ENCODE measurements at places on chromosomes 4 and X.

- peak; percentile 25 for DNase-seq
Measured at GRCh38 chr4:157204634-157205244, 15.8 kb upstream of the GRIA2 start.

GRCh38 chr4:98664959-98665358 is 6.5 kb upstream of the TSPAN5 start:
- no peak for DNase-seq

DNA sequence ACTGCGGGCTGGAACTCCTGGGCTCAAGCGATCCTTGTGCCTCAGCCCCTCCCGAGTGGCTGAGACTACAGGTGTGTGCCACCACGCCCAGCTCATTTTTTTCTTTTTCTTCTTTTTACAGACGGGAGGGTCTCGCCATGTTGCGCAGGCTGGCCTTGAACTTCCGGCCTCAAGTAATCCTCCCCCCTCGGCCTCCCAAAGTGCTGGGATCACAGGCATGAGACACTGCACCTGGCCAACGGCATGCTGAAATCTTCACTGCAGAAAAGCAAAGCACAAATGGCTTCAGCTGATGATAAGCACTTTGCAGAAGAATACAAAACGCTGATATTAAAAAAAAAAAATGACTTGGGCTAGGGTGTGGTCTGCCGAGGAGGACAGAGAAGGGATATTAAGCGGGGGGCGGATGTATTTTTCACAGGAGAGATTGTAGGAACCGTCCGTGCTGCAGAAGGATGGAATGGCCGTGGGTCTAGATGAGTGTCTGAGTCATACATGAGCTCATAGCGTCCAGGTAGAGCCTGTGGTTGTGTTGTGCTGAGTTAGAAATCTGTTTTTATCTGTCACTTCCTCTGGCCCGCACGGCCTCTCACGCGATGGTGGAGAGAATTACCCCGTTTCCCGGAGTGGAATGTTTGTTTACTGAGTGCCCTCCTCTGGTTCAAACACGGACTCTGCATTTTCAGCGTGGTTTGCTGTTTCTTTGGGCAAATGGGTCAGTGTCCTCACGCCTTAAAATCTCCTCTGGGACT is 8.5 kb upstream of the AKAP17A start:
- DNase-seq = no peak

DNA sequence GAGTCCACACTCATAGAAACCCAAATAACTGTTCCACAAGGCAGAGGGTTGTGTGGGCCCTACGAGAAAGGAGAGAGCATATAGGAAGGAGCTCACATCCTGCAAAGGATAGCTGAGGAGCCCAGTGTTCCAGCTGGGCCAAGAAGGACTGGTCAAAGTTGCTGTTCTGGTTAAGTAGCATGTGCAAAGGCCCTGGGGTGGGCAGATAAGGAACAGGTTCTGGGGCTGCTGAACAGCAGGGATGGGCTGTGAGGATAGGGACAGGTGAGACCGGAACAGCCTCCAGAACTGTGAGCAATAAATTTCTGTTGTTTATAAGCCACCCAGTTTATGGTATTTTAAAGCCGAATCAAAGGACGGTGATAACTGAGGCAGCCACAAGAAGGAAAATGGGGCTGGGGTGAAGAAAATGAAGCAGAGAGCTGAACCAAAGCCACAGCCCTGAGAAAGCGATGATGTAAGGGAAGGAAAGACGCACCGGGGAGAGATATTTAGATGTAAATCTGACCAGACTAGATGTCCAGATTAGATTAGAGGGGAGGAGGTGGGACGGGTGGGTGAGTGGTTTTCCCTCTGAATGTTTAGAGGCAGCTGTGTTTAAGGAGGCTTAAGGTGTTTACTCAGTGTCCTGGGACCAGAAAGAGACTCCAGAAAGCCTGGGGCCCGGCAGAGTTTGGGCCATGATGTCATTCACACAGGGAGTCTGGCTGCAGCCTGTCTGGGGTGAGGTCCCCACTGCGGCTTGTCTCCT is 180.8 kb upstream of the BCOR start:
- DNase-seq = no peak

GRCh38 chrX:119004920-119005524 is 30.6 kb downstream of the LONRF3 start:
- peak; percentile 37 for DNase-seq

DNA sequence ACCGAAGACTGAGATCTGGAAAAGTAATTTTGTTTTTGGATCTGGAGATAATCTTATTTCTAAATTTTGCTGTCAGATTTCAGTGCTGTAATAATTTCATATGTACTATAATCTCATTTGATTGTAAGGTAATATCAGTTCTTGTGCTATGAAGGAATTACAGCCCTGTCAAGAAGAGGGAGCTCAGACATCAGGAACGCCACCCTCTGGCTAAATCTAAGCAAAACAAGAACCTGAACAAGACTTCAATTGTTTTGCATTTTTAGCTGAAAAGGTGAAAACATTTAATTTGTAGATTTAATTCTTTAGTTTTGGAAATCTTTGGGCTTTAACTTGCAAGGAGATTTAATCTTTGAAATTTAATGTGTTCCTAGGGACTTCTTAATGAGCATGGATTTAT is 525.4 kb upstream of the HS3ST1 start:
- DNase-seq = peak; percentile 38

- DNase-seq = no peak
Measured at GRCh38 chr4:185143601-185143969, 519 bp downstream of the SLC25A4 start.

GRCh38 chr4:145554691-145555090 is 64.5 kb upstream of the MMAA start:
- DNase-seq = no peak

DNA sequence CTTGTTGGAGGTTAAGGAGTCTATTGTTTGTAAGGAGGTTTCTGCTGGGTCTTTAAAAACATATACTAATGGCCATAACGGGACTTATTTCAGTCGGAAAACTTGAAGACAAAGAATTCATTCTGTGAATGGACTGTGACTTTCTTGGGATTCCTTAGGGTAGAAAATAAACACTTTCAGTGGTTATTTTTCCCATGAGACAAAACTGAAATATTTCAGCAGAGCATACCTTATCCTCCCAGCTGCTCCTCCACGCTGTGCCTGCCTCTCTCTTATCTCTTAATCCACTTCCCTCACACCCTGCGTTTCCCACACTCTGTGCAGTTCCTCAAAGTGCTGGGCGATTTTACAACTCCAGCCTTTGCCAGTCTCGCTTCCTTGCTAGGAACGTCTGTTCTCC is 47.1 kb upstream of the SORBS2 start:
- DNase-seq = no peak

DNA sequence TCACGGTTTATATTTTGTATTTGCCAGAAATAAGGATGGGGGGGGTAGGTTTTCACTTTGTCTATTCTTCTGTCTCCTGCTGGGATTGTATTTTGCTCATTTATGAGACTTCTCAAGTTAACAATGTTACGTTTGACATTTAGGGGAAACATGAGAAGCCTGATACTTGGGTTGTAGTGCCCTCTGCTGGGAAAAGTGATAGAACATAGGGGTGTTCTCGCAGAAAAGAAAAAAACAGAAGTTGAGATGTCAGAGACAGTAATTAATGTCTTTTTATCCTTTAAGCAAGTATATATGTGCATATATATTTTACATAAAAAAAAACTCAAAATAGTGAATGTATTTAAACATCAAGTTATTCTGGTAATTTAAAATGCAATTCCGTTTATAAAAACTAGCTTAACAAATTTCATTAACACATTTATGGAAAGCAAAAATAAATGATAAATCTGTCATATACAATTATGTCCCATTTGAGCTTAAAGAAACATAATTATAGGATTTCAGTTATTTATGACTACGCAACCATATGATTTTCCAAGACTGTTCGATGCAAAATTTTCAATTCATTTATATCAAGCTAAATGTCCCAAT is 46.0 kb upstream of the TMPRSS11F start:
- DNase-seq = peak; percentile 67

DNA sequence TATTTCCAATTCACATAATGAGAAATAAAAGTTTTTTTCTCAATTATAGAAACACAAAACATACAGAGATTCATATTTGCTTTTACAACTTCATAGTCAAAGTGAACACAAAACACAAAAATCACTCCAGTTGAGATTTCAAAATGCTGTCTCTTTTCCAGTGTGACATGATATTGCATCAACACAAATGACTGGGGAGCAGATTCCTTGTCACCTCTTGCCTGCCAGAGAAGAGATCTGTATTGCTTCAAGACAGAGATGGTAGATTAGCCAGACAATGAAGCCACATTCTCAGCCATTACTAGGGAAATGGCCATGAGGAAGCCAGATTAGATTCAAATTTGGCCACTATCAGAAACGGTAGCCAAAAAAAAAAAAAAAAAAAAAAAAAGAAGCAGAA is 2313.1 kb upstream of the AGA start:
- no peak for DNase-seq

- DNase-seq = peak; percentile 15
Measured at GRCh38 chr4:104519588-104519987, 24.9 kb upstream of the CXXC4 start.

DNA sequence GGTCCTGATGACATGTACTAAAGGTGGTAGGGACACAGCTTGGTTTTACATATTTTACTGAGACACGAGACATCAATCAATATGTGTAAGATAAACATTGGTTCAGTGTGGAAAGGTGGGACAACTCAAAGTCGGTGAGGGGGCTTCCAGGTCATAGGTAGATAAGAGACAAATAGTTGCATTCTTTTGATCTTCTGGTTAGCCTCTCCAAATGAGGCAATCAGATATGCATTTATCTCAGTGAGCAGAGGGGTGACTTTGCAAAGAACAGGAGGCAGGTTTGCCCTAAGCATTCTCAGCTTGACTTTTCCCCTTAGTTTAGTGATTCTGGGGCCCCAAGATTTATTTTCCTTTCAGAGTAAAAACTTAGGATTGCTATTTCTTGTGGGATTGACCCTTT is 706.9 kb downstream of the GLUD2 start:
- no peak for DNase-seq

- DNase-seq = no peak
Measured at GRCh38 chrX:77014377-77015372, 432.5 kb upstream of the FGF16 start.

All from inflammatory macrophage treated with lipopolysaccharide for 4 hours (primary cell).